ENCODE measurements at places on chromosomes 12 and 14.

- no peak for DNase-seq
Measured at GRCh38 chr14:86570371-86570770, 1040.4 kb downstream of the FLRT2 start.

DNA sequence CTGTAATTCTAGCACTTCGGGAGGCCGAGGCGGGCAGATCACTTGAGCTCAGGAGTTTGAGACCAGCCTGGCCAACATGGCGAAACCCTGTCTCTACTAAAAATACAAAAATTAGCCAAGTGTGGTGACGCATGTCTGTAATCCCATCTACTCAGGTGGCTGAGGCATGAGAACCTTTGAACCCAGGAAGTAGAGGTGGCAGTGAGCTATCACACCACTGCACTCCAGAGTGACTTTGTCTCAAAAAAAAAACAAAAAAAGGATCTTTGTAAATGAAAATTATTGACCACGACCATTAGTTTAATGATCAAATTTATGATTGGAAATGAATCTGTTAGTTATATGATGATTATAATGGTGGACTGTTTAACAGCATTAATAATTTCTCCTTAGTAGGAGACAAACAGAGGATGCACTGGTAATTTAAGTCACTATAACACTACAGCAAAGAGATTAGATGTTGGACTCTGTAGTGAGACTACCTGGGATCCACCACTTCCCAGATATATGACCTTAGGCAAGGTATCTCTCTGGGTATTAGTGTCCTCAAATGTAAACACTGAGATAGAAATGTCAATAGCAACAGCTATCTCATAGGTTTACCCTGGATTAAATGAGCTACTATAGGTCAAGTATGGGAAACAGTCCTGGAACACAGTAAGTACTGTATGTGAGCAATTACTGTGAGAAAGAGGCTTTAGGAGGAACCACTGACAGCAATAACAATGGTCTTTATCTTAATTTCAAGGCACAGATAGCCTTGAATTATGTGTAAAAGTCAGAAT, 214.7 kb downstream of the NOVA1 start:
- no peak for DNase-seq

GRCh38 chr12:7905071-7905470, 30.9 kb downstream of the SLC2A3 start:
- DNase-seq = no peak

GRCh38 chr14:53167602-53168328, 14.6 kb upstream of the DDHD1 start:
- no peak for DNase-seq

- DNase-seq = no peak
Measured at GRCh38 chr14:61653507-61653906, 41.8 kb upstream of the HIF1A start.

- DNase-seq = no peak
Measured at GRCh38 chr12:131380965-131381705, 329.8 kb upstream of the SFSWAP start.

- DNase-seq = no peak
Measured at GRCh38 chr12:6322969-6323339, 12.5 kb downstream of the PLEKHG6 start.

- DNase-seq = no peak
Measured at GRCh38 chr12:38904537-38905479, 583 bp downstream of the CPNE8 start.

DNA sequence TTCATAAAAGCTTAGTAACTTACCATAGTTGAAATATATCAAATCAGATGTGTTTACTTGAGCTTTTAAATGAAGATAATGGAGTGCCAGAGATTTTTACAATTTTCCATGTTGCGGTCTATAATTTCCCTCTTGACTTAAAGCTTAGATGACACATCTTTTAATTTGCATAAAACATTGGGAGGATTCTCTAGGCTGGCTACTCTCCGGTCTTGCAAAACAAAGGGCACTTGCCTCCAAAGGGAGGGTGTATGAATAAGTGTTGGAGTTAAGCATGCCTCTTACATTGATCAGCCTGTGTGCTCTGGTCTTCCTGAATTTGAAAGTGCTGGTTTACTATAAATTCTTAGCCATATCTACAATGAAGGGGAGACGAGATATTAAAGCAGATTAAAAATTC, 336.4 kb upstream of the NAV3 start:
- no peak for DNase-seq

GRCh38 chr12:124616394-124617221, 49.2 kb upstream of the NCOR2 start:
- no peak for DNase-seq

GRCh38 chr12:6607751-6608591, 792 bp upstream of the CHD4 start:
- DNase-seq = peak; percentile 80

GRCh38 chr14:71488703-71489191, 443.5 kb upstream of the RGS6 start:
- no peak for DNase-seq

GRCh38 chr12:111260732-111261131, 108.2 kb downstream of the PHETA1 start:
- DNase-seq = no peak

DNA sequence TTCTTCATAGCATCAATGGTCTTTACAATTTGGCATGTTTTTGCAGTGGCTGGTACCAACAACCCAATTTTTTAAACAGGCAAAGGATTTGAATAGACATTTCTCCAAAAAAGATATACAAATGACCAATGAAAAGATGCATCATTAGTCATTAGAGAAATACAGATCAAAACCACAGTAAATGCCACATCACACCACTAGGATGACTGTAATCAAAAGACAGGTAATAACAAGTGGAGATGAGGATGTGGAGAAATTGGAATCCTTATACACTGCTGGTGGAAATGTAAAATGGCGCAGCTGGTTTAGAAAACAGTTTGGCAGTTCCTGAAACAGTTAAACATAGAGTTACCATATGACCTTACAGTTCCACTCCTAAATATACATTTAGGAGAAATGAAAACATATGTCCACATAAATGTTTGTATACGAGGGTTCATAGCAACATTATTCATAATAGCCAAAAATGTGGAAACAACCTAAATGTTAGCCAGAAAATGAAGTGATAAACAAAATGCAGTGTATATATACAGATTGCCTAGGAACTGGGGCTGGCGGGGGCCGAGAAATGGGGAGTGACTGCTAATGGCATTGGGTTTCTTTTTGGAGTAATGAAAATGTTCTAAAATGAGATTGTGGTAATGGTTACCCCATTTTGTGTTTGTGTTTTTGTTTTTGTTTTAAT, 55.2 kb downstream of the TGFB3 start:
- no peak for DNase-seq

- no peak for DNase-seq
Measured at GRCh38 chr12:68117661-68118060, 41.9 kb downstream of the IFNG start.

GRCh38 chr12:95343461-95344230, 126.0 kb downstream of the VEZT start:
- no peak for DNase-seq

DNA sequence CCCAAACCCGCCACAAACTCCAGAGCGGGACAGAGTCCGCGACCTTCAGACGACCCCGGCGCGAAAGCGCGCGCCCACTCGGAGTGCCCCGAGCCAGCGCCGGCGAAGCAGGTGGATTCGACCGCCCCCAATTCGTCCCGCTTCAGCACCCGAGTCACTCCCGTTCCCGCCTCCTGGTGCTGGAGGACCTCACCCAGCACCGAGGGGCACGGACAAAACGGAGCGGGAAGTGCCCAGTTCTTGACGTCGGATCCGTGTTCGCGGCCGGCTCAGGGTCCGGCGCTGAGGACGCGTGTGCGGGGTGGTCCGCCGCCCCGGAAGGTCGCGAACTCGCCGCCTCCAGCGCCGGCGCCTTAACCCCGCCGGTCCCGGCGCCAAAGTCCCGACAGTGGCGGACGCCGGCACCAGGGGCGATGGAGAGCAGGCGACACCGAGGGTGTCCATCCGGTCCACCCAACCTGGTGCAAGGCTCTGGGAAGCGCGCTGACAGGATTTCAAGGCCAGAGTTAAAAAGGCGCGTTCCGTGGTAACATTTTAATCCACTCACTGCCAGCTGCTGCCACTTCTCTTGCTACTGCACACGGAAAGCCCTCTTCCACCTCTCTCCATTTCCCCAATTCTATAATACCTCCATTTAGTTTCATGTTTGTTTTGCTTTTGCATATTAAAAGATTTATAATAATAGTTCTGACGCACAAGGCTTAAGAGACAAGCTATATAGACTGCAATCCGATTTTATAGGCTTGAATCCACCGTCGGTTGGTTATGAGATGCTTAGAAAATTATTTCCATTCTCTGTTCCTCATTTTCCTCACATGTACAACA, 240.0 kb upstream of the CPNE8 start:
- no peak for DNase-seq

- no peak for DNase-seq
Measured at GRCh38 chr12:93857991-93858447, 180.8 kb downstream of the CRADD start.
